ENCODE measurements at places on chromosomes 5 and 9.

DNA sequence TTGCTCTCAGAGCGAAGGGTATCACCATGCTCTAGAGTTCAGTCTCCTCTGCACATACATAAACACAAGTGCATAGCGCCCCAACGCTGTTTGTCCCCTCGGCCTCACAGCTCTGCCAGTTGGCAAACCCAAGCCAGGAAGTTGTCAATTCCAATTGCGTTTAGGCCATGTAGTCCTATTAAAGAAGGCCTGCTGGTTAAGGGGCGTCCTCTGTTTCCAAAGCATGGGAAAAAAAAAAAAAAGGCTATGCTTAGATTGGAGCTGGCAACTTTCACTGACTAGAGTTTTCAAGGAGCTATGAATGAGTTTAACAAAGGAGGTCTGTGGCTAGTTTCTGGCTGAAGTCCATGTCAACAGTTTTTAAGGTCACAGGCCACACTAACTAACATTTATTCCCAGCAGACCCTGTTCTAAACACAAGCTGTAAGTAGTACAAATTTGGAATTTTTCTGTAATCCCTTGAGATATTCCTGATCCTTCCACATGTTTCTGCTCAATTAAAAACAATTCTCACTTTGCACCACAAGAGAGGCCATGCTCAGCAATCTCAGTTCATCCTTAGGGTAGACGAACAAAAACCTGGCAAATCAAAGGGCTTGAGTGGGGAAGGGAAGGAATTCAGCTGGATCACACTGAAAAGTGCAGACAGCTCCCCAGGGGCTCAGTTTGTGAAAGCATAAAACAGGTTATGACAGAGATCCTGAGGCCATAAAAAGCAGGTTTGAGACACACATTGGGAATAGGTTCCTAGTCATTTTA is 187.7 kb downstream of the DENND1A start:
- no peak for DNase-seq

DNA sequence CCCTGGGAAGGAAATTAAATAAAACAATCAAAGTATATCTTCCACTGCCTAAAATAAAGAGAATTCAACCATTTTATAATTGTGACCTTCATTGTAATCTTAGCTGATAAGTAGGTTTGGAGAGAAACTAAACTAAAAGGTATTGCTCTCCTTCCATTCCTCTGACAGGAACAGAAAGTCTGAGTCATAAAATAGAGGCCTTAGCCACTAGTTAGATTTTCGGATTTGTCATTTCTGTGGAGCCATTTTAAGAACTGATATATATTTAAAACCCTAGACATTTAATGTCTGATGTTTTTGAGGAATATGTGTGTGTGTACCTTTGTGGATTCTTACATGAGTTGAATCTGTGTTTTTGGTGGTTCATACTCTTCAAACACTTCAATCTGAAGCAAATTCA is 11.8 kb upstream of the TMC1 start:
- no peak for DNase-seq

- DNase-seq, result no peak
These were observed 96.6 kb downstream of the VCAN start for GRCh38 chr5:83568186-83568585.

DNA sequence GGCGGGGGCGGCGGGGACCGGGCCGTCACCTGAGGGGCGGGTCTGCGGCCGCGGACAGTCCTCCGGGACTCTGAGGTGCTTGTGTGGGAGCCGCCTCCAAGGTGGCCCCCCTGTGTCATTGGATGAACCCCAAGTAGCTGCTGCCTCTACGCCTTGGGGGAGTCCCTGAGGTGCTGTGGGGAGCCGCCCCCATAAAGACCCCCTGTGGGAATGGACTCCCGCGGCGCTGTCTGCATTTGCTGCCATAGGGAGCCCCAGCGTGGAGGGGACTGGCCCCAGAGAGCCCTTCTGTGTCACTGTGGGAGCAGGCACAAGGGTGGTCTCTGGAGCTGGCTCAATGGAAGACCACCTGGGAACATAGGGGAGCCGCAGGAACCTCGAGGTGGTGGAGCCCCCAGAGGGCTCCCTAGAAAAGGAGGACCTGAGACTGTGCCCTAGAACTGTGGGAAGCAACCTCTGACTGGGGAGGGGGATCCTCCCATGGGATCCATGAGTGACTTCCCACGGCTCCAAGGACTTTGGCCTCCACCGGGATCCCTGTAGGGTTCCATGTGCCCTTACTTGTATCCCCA is 412 bp downstream of the PHF24 start:
- DNase-seq, result no peak

DNA sequence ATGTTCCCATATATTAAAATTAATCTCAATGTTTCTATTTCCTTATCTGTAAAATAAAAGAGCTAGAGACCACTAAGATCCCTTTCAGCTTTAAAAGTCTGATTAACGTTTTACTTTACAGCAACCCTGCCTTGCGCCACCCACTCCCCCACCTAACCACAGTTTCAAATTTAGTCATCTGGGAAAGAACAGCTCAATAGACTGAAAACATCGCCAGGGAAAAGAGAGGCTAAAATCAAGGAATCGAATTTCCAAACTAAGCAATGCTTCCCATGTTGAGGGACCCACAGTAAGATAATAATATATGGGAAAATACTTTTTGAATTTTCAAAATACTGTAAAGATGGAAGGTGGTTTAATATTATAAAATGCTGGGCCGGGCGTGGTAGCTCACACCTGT is 6.6 kb downstream of the SAXO1 start:
- DNase-seq, result no peak

DNA sequence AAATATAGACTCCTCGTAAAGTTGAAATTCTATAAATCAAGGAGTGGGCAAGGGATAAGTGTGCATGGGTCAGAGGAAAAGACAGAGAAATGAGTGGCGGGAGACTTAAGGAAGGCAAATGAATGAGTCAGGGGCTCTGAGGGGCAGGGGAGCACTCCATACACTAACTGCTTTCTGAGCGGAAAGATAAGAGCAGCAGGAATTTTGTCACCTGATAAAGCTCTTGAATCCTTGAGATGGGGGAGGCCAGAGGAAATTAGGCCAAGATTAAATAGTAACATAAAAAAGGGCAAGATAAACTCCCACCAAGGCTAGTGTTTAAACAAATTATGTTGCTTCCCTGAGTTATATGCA is 191.0 kb upstream of the S1PR3 start:
- no peak for DNase-seq

GRCh38 chr9:110746211-110746930 is 77.8 kb downstream of the MUSK start:
- peak; percentile 16 for DNase-seq

DNA sequence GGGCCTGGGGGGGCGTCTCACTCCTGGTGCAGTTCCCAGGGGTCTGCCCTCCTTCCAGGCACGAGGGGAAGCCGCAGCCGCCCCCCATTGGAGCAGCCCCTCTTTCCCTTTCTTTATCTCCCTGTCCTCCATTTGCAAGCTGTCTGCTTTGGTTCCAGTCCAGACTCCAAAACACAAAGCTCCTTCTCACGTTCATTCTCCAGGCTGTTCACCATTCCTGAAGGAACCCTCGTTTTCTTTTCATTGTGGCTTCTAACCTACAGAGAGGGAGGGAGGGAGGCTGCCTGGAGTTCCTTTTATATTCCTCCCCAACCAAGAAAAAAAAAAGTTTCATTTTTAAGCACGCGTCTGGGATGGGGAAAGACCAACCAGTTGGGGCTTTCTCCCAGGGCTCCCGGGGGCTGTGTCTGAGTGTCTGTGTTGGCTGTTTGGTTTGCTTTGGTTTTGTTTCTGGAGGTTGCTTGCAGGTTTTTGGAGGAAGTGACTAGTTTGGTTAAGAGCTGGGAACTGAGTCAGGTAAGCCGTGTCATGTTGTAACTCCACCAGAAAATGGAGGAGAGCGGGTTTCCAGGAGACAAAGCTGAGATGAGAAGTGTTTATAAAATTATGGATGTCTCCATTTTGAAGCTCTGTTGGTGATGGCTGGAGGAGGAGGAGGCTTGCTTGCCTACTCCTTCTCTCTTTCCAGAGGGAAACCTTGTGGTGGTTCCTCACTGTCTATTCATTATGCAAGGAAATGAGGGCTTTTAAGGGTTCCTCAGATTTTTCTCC is 1.6 kb downstream of the ZNF462 start:
- peak; percentile 53 for DNase-seq

- DNase-seq, result no peak
These were observed 20.3 kb upstream of the GFPT2 start for GRCh38 chr5:180373454-180373853.
